Ovary (tissue), 10 donors: ENCODE measurements at places on chromosomes 3 and 15. TPM values are rescaled to one million over a fixed set of nuclear protein-coding genes. Genes with fewer than 3 reads are reported as not detected.

RFC4 gene
- polyA plus RNA-seq, result 18.6 TPM

RLBP1 gene
- polyA plus RNA-seq, result not detected

CORO2B gene
- polyA plus RNA-seq, result 12.4 TPM

RAD51 gene
- 0.85 TPM for polyA plus RNA-seq

DAZL gene
- not detected for polyA plus RNA-seq

FRMD5 gene
- polyA plus RNA-seq, result 0.17 TPM

FSIP1 gene
- polyA plus RNA-seq, result 0.25 TPM

PLIN1 gene
- 5.4 TPM for polyA plus RNA-seq

GOLGA8R gene
- polyA plus RNA-seq, result 2.6 TPM

- DNase-seq, result no peak
These were observed 30.9 kb upstream of the TLE3 start for GRCh38 chr15:70128414-70129140.

DNA sequence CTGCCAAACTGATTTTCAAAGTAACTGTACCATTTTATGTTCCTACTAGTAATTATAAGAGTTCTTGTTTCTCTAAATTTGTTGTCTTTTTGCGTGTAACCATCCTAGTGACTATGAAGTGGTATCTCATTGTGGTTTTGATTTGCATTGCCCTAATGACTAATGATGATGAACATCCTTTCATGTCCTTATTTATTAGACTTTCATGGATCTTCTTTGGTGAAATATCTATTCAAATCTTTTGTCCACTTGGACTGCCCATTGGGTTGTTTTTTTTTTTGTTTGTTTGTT, 3.6 kb downstream of the OXSR1 start:
- no peak for DNase-seq

GRCh38 chr3:171198781-171199472, 172.4 kb upstream of the SLC2A2 start:
- DNase-seq, result no peak

DNA sequence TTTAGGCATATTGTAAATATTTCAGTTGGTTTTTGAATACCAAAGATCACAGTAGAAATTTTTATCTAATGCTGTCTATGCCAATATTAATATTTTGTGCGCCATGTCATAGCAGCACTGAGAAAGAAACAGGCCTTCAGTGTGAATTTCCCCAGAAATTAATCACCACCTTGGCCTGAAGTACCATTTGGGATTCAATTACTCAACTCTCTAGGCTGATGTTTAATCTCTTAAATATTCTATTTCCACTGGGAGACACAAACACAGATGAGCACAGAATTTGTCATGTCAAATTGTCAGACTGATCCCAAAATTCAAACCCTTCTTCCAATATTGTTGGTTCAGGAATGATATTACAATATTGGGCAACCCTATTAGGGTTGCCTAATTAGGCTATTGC, 509.3 kb downstream of the ROBO1 start:
- DNase-seq, result no peak

DNA sequence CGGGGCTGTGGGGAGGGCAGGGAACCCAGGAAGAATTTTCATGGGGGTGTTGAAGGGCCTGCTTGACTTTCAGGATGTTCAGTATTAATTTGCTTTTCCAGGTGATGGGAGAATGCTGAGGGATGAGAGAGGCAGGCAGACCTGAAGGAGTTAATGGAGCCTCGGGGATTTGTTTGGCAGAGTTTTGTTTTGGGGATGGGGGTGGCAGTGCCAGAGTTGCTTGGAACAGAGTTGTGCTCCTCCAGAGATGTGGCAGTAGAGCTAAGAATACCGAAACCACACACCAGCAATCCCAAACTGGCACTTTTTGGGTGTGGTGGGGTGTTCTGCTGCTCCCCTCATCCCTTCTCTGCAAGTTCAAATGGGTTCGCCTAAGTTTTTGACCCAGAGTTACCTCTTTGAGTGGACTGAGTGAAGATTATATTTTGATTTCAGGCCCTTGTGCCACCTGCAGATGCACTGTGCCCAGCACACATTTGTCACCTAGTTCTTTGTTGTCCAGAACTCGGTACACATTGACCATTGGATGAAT, 1.6 kb downstream of the BOC start:
- DNase-seq, result no peak

DNA sequence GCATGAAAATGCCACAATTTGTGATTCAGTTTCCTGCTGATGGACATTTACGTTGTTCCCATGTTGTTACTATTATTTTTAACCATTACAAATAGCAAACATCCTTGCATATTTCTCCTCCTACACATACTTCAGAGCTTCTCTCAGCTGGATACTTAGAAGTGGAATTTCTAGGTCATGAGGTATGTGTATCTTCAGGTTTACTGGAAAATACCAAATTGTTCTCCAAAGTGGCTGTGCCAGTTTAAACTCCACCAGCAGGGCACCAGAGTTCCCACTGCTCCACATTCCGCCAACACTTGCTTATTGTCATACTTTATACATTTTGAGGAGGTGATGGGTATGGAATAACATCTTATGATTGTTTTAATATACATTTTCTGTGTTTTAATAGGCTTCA, 45.7 kb downstream of the PRR23E start:
- no peak for DNase-seq

DNA sequence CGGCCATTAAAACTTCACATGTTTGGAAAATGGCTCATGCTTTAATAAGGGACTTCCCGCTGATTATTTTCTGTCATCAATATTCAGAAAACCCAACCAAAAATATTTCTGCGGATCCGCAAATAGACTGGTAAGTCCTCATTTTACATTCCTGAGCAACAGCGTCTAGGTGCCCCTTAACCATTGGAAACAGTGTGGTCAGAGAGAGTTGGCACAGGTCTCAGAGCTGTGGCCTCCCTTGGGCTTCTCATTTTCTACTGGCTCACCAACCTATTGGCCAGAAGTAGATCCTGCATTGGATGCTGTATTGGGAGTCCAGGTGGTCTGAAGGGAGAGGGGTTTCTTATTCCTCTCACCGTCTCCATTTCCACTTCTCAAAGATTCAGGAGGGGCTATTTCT, 348.1 kb upstream of the DCBLD2 start:
- no peak for DNase-seq

- no peak for DNase-seq
These were observed 3.0 kb downstream of the CFAP20DC start for GRCh38 chr3:59046839-59047238.

DNA sequence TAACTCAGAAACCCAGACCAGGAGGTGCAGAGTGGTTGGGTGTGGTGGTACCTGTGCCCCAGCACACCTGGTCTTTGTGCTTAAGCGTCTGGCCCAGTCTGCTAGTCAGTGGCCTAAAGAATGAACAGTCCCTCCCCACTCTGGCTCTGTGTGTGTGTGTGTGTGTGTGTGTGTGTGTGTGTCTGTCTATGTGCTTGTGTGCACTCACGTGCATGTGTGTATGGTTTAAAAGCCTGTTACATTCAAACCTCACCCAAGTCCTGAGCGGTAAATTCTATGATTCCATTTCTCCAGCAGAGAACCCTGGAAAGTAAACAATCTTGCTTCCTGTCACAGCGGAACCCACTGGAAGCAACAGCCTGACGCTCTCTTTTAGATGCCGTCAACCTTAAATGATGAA, 34.2 kb downstream of the EDEM1 start:
- no peak for DNase-seq

GRCh38 chr15:69939513-69940440, 157.9 kb downstream of the TLE3 start:
- no peak for DNase-seq

DNA sequence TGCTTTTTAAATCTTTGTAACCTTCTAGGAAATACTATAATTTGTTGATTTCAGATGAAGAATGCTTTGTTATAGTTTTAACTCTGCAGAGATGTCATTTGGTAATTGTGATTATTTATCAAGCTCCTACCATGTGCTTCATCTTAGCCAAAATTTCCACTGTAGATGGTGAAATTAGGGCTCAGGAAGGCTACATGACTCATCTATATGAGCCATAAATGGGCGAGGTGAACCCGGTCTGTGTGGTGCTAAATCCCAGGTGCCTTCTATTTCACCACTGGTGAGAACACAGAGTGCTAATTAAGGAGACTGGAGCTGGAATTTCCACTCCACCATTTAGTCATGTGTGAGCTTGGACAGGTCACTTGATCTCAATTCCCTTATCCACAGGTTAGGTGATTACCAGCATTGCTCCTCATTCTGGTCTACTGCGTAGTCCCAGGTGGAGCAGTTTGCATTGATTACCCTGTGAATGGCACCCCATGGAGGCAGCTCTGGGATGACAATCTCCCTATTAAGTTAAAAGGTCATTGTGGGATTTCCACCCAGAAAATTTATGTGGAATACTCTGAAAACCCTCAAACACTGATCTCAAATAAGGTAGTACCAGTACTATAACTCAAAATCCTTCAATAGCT, 2.8 kb upstream of the CCR3 start:
- no peak for DNase-seq

- no peak for DNase-seq
These were observed 140.7 kb downstream of the FHIT start for GRCh38 chr3:61110576-61110975.

- peak; percentile 18 for DNase-seq
These were observed 157.8 kb downstream of the ADAMTS17 start for GRCh38 chr15:100183921-100184495.

DNA sequence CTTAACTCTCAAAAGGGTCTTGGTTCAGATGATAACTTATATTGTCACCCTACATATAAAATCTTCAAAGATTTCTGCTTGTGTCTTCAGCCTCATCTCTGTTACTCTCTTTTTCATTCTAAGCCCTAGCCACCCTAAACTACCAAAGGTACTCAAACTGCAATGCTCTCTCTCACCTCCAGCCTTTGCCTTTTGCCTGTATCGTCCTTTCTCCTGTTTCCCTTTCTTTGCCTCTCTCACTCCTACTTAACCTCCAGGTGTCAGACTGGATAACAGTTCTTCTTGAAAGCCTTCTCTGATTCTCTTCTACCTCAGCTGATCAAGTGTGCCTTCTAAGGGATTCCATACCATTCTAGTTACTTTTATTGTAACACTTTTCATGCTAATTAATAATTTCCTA, 149.8 kb downstream of the SERPINI1 start:
- no peak for DNase-seq

GRCh38 chr15:22903427-22903826, 65.0 kb downstream of the NIPA2 start:
- no peak for DNase-seq

DNA sequence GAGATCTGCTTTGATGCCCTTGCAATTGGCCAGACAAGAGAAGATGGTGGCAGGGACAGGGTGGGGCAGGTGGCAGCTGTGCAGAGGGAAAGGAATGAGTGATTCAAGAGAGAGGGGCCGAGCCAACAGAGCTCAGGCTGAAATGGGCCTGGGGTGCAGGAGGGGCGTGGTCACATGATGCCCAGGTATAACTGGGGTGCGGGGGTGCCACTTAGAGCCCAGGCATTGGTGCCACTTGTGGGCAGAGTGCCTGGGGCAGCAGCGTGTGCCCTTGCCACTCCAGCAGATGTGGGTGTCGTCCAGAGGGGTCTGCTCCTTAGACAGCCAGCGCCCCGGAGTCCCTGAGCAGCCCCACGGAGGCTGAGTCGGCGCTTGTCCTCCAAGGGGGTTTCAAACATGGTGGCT, 88.7 kb downstream of the PLXNA1 start:
- DNase-seq, result no peak

GRCh38 chr3:8840556-8840955, 71.1 kb upstream of the OXTR start:
- DNase-seq, result no peak

DNA sequence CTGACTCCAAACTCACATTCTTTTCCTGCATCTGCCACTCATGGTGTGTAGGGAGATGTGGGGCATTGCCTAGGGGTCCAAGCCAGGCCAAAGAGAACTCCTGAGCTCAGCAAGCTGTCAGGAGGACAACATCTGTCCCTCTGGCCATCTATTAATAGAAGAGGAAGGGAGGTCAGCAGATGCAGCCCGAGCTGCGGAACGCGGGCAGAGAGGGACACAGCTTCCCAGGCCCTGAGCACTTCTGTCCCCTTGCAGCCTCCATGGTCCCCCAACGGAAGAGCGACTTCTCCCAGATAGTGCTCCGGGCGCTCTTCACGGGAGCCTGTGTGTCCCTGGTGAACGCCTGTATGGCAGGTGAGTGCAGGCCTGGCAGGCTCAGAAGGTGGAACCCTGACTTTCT, 37.3 kb upstream of the PDE8A start:
- DNase-seq, result no peak

- no peak for DNase-seq
These were observed 4.8 kb downstream of the CLN6 start for GRCh38 chr15:68224546-68225250.

DNA sequence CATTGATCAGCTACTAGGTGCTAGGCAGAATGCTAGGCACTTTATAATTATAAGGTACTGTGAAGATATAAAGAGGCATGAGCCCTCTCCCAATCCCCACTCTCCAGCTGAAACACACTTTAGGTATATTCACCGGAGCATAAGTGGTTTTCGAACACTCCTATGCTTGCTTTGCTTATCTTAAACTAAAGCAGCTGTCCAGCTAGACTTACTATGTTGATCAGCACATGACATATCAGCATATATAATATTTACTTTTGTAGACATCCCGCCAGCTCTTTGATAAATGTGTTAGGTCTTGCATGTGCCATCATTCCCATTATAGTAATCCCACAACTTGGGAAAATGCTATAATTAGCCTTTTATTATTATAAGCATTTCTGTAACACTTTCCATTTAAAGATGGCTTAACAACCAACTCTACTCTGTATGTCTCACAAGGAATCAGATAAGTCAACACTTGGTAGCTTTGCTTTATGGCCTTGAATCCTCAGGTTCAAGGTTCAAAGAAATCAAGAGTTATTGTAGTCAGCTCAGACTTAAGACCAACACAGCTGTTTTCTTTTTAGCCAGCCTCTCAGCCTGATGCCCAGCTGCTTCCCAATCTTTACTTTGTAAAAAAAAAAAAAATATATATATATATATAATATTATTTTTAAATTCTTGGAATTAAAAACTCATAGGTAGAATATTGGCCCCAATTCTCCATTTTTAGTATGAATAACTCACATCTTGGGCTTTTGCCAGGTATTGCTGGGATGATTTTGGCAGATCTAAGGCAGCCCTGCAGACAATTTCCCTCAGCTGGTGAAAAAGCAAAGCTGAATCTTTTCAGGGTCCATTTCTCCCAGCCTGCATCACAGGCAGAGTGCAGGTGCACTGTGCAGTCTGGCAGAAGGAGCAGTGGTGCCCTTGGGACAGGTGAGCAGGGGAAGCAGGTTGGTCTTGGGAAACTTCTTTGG, 104.2 kb downstream of the THRB start:
- DNase-seq, result no peak
